ENCODE measurements at places on chromosomes 2 and 18.

GRCh38 chr2:95051626-95052025, 26.1 kb downstream of the MAL start:
- no peak for DNase-seq

DNA sequence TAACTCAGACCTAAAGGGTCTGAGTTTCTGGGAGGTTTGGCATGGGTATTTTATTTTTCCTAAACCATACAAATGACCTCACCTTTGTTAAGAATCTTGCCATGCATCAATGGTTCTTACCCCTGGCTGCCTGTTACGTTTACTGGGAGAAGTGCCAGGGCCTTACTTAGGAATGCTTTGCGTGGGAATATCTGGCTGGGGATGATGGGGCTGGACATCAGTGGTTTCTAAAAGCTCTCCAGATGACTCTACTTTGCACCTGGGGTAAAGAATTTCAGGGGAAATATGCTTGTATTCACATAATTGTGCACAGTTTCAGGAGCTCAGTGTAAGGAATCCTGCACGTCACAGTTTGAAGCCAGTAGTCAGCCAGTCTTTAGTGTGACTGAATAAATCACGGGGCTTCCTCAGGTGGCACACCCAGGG, 18.2 kb upstream of the DAW1 start:
- DNase-seq, result no peak

DNA sequence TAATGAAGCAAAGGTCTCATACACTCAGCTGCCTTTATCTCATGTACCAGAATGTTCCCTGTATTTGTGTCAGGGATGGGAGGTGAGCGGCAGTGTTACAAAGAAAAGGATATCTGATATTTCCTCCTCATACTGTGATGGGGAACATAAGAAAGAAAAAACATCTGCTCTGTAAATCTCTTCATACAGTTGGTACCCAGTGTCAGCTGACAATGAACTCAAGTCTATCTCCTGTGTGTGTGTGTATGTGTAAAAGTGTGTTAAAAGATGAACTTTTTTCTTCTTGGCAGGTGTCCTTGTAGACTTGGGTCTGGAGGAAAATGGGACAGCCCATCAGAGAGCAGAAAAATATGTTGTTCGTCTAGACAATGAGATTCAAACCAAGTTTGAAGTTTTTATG, 127.8 kb downstream of the ESCO1 start:
- no peak for DNase-seq

- DNase-seq, result no peak
Observed at GRCh38 chr2:159101755-159102489, 133.5 kb downstream of the TANC1 start.

DNA sequence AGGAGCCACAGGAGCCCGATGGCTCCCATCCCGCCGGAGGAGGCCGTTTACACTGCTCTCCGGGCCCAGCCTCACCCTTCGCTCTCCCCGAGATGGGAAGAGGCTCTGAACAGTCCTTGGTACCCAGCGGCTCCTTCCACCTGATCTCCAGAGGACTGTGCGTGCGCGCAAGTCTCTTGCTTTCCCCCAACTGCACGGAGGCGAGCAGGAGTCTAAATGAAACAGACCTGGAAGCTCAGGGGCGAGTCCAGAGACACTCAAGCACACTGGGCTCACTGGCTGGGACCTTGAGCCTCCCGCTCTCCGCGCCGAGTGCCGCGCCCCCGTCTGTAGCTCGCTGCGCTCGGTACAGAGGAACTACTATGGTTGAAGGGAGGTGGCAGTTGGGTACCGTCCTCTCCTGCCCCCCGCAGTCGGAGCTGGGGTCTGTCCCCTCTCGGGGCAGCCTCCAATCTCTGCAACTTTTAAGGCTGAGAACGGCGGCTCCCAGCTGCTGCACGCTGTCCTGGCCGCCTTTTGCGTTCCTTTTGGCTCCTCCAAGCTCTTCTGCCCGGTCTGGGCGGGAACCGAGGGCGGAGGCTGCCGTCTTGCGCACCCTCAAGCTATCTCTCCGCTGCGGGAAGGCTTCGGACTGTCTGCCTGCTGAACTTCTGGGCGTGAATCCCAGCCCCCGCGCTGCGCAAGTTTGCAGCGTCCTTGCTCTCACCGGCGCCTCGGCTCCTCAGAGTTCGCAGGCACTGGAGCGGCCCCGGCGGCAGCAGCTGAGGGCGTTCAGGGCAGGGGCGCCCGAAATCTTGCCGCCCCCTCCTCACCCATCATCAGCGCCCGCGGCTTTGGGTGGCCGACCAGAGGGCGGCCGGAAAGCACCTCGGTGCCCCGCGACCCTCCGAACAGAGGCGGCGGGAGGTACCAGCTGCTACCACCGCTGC, 491 bp downstream of the ALK start:
- DNase-seq, result no peak

- no peak for DNase-seq
Observed at GRCh38 chr2:232342635-232343565, 35.7 kb upstream of the ALPP start.

DNA sequence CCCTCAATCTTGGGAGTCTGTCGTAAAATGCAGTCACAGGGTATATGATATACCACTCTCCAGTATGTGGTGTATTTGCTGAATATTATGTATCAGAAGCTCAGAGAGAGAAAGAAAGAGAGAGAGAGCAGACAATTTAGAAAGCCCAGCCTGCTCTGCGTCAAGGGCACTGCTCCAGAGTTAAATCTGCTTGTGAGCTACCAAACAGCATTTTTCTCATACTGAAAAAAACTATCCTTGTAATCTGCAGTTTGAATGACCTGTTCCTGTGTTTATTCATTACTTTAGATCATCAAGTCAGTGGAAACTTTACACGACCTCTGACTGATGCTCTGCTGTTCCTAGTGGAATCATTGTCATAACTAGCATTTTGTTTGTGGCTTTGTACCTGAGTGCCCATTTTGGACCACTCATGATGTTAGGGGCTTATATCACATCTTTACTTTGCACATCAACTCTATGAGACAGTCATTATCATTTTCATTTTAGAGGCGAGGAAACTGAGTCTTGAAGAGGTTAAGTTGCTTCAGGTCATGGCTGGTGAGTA, 89.2 kb upstream of the PELI1 start:
- DNase-seq, result no peak

DNA sequence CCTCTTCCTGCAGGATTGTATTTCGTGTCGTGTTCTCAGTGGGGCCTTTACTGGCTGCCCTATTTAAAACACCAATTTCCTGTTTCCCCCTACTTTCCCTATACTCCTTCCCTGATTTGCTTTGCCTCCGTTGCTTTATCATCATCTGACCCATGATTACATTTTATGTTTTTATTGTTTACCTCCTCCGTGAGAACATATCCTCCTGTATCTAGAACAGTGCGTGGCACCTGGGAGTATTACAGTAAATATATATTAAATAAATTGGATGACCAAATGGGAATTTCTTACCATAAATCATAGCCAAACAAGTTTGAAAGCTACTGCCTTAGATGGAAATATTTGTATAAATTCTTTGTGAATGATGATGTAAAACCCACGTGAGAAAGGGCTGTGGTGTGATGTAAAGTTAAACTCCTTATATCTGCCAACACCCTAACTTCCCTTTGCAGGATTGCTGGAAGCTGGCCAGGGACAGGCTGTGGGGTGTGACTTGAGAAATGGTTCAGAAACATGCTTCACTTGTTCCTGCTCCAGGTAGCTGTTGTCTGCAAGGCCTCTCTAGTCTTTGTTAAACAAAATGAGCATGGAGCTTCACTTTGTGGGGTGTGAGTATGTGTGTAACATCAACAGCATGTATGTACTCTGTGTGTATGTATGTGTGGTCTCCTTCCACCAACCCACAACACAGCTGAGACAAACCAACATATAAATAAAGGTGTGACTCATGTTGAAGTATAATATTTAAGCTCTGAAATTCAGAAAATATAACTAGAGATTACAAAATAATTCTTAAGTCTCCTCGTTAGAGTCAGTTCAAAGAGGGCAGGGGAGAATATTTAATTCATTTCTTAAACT, 40.3 kb downstream of the LHCGR start:
- DNase-seq, result no peak

- no peak for DNase-seq
Observed at GRCh38 chr2:28558918-28559317, 63.1 kb downstream of the PLB1 start.

DNA sequence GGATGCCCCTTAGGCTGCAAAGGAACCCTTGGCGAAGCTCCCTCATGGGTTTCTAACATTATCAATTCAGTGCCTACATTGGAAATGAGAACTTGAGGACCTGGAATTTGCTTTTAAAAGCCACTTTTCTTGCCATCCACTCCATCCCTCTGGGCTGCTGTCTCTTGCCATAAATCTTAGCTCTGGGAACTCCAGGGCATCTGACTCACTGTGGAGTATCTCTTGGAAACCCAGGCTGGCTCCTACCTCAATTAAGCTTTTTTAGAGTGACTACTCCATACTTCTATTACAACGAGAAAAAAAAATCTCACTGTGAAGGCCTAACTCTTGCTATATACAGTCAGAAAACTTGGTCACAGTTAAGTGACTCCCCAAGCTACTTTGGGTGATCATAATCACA, 227.2 kb upstream of the SETBP1 start:
- DNase-seq, result no peak

DNA sequence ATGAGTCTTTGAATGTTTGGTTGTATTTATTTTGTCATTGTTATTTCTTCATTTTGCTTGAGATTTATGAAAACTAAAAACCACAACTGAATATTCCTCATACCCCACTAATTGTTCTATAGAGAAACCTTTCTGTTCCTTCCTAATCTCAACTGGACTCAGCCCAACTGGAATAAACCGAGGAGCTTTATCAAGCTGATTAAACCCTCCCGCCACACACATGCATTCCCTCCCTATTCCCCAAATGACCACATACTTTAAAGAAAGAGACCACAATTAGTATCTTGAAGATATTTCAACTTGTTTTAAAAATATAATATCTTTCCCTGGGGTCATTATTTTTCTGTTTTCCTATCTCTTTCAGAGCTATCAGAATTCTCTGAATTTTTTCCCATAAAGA, 107.5 kb downstream of the OSR1 start:
- no peak for DNase-seq

All from stimulated activated CD8-positive, alpha-beta memory T cell treated with anti-CD3 and anti-CD28 coated beads, Interleukin-4, amount 100 ng/mL, for 4 hours (primary cell).